ENCODE measurements at places on chromosomes 2 and 18. TPM values are rescaled to one million over a fixed set of nuclear protein-coding genes. Genes with fewer than 3 reads are reported as not detected.

The TMEM182 gene
- 4.1 TPM for polyA plus RNA-seq

The CPLX4 gene
- 0.26 TPM for polyA plus RNA-seq

The QPCT gene
- polyA plus RNA-seq: 5.6 TPM

The XPO1 gene
- polyA plus RNA-seq: 108 TPM

The CRYGC gene
- polyA plus RNA-seq: 2.7 TPM

The ALPP gene
- not detected for polyA plus RNA-seq

GRCh38 chr2:156305121-156305520 lies 27.4 kb downstream of the NR4A2 start:
- no peaks in the 10 kb centered on the region for H3K36me3 ChIP-seq
- H3K4me3 ChIP-seq: no peak overlapping the region
- H3K27me3 ChIP-seq: no peaks in the 10 kb centered on the region
- no peak overlapping the region for H3K27ac ChIP-seq

- no peaks in the 10 kb centered on the region for H3K36me3 ChIP-seq
- H3K27me3 ChIP-seq: no peaks in the 10 kb centered on the region
- DNase-seq: no peak
- H3K4me3 ChIP-seq: no peak overlapping the region
These were observed 350.3 kb downstream of the LRATD1 start for GRCh38 chr2:14982790-14983189.

DNA sequence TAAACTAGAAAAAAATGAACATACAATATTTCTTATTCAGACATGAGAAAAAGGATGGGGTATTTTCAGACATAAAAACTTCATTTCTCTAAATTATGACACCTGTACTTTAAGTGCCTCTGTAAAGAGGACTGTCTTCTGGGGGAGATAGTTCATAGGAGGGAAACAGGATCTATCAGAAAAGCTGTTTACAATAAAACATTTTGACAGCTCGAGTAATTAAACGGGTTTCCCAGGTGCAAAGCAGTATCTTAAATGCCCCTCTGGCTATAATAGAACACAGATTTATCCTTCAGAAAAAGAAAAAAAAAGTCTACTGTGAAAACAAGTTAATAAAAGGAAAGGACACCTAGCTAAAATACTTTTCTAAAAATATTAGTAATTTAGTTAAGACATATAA lies 311.4 kb upstream of the UBE2E3 start:
- H3K27me3 ChIP-seq: no peaks in the 10 kb centered on the region
- no peaks in the 10 kb centered on the region for H3K36me3 ChIP-seq
- no peaks in the 10 kb centered on the region for H3K4me1 ChIP-seq
- H3K27ac ChIP-seq: no peak overlapping the region
- no peak overlapping the region for H3K4me3 ChIP-seq

GRCh38 chr2:240705204-240705791 lies 13.6 kb downstream of the AQP12A start:
- no peak overlapping the region for H3K4me3 ChIP-seq
- no peaks in the 10 kb centered on the region for H3K36me3 ChIP-seq
- DNase-seq: no peak
- no peaks in the 10 kb centered on the region for H3K27me3 ChIP-seq
- no peak overlapping the region for H3K27ac ChIP-seq

DNA sequence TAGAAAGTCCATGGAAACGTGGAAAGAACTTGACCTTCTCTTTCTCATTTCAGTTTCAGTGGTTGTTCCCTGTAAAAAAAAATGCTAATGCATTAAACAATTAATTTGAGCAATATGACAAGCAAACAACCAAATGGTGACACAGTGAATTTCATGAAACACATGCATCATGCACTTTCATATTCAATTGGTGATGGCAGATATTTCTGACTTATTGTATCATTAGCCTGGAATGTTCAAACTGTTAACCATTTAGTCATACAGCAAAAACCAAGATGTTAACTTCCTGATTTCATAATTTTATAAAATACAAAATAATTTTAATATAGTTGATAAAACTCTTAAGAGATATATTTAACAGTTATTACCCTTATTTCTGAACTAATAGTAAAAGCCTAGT lies 85.5 kb downstream of the SCN1A start:
- no peaks in the 10 kb centered on the region for H3K4me1 ChIP-seq
- H3K36me3 ChIP-seq: no peaks in the 10 kb centered on the region
- H3K27ac ChIP-seq: no peak overlapping the region
- no peaks in the 10 kb centered on the region for H3K27me3 ChIP-seq
- no peak overlapping the region for H3K4me3 ChIP-seq

- no peak overlapping the region for H3K4me3 ChIP-seq
- H3K27ac ChIP-seq: no peak overlapping the region
- H3K27me3 ChIP-seq: no peaks in the 10 kb centered on the region
- no peaks in the 10 kb centered on the region for H3K36me3 ChIP-seq
- DNase-seq: no peak
These were observed 264.5 kb downstream of the SOCS6 start for GRCh38 chr18:70553245-70553935.

DNA sequence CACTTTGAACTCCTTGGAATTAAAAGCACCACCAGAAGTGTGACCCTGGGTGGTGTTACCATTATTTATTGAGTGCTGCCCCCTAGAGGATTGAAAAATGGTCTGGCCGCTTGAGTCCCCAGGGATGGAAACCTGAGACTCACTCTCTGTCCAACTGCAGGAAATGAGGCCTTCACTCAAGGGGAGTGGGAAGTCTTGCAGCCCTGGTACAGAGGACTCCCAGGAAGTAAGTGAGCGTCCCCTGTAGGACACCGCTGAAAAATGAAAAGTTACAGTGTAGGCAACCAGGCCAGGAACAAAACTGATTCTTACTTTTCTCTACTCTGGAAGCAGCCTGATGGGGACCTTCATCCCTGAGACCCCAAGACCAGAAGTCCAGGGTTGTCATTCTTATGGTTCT lies 2.2 kb upstream of the NRP2 start:
- no peak overlapping the region for H3K27ac ChIP-seq
- DNase-seq: peak; percentile 69
- H3K4me1 ChIP-seq: peaks cover 3% of the 10 kb centered on the region
- H3K27me3 ChIP-seq: no peaks in the 10 kb centered on the region
- H3K36me3 ChIP-seq: no peaks in the 10 kb centered on the region

- H3K27ac ChIP-seq: no peak overlapping the region
- H3K4me3 ChIP-seq: no peak overlapping the region
- peaks cover 7% of the 10 kb centered on the region for H3K4me1 ChIP-seq
- H3K27me3 ChIP-seq: no peaks in the 10 kb centered on the region
- no peaks in the 10 kb centered on the region for H3K36me3 ChIP-seq
These were observed 3.2 kb downstream of the CD207 start for GRCh38 chr2:70832386-70832785.

DNA sequence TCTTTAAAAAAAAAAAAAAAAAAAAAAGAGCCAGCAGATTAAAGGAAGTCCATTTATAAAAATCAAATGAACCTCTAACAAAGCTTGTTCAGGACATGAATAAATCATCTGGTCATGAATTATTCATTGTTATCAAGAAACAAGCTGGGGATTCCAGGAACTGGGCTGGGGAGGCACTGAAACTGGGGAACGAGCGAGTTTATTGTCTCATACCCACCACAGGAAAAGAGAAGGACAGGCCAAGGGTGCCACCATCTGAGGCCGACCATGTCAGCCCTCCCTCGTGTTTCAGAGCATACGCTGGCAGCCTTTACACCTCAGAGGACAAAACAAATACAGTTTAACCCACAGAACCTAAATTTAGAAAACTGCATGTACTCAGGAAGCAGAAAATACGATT lies 164.2 kb downstream of the VWC2L start:
- H3K36me3 ChIP-seq: no peaks in the 10 kb centered on the region
- H3K4me3 ChIP-seq: no peak overlapping the region
- no peak overlapping the region for H3K27ac ChIP-seq
- DNase-seq: no peak
- no peaks in the 10 kb centered on the region for H3K4me1 ChIP-seq
- no peaks in the 10 kb centered on the region for H3K27me3 ChIP-seq

- DNase-seq: no peak
- H3K36me3 ChIP-seq: no peaks in the 10 kb centered on the region
- H3K4me3 ChIP-seq: no peak overlapping the region
- H3K27ac ChIP-seq: peak overlapping the region; percentile 32
- peaks cover 4% of the 10 kb centered on the region for H3K4me1 ChIP-seq
These were observed 50.3 kb downstream of the RPL37A start for GRCh38 chr2:216548901-216549331.

DNA sequence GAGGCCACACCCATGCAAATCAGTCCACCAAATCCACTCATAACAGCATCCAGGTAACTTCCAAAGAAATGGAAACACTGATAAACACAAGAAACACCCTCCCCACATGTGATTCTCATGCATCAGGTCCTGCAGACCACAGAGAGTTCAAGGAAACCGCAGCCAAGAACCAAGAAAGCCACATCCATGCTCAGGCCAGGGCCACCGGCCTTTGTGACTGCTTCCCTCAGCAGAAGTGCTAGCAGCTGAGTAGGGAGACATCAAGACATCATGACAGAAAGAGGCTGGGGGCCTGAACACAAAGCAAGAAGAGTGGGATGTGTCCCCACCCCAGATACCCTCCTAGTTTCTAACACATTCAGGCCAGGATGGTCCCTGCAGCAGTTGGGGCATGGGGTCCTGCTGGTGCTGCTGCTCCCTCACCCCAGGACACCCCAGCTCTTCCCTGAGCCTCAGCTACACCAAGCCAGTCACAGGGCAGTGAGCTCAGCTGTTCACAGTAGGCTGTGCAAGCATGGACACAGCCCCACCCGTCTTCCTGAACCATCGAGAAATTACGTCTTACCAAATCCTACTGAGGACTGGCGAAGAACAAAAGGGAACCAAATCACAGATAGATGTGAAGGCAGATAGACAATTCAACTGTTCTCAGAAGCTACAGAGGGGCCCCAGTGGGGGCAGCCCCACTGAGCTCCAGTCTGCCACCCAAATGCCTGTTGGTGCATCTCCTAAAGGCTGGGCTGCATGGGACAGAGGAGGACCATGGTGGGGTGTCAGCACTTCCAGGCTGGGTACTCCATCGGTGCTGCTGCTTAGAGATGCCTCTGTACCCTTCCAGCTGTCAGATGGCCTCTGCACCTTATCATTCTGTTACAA lies 60.9 kb downstream of the HDAC4 start:
- peaks cover 11% of the 10 kb centered on the region for H3K4me1 ChIP-seq
- no peak for DNase-seq
- H3K36me3 ChIP-seq: no peaks in the 10 kb centered on the region
- H3K27me3 ChIP-seq: no peaks in the 10 kb centered on the region
- H3K4me3 ChIP-seq: no peak overlapping the region
- no peak overlapping the region for H3K27ac ChIP-seq

GRCh38 chr18:23226930-23227725 lies 91.8 kb downstream of the CABLES1 start:
- DNase-seq: no peak
- no peaks in the 10 kb centered on the region for H3K36me3 ChIP-seq
- H3K27me3 ChIP-seq: no peaks in the 10 kb centered on the region
- H3K4me1 ChIP-seq: peaks cover 4% of the 10 kb centered on the region

- no peak overlapping the region for H3K27ac ChIP-seq
- no peaks in the 10 kb centered on the region for H3K27me3 ChIP-seq
- H3K4me1 ChIP-seq: no peaks in the 10 kb centered on the region
- no peak overlapping the region for H3K4me3 ChIP-seq
- no peak for DNase-seq
These were observed 30.2 kb upstream of the LONRF2 start for GRCh38 chr2:100352521-100352920.

- no peak overlapping the region for H3K27ac ChIP-seq
- no peaks in the 10 kb centered on the region for H3K27me3 ChIP-seq
- no peaks in the 10 kb centered on the region for H3K36me3 ChIP-seq
- H3K4me1 ChIP-seq: peaks cover 6% of the 10 kb centered on the region
- H3K4me3 ChIP-seq: no peak overlapping the region
These were observed 46.2 kb upstream of the SERPINE2 start for GRCh38 chr2:224085246-224085645.

DNA sequence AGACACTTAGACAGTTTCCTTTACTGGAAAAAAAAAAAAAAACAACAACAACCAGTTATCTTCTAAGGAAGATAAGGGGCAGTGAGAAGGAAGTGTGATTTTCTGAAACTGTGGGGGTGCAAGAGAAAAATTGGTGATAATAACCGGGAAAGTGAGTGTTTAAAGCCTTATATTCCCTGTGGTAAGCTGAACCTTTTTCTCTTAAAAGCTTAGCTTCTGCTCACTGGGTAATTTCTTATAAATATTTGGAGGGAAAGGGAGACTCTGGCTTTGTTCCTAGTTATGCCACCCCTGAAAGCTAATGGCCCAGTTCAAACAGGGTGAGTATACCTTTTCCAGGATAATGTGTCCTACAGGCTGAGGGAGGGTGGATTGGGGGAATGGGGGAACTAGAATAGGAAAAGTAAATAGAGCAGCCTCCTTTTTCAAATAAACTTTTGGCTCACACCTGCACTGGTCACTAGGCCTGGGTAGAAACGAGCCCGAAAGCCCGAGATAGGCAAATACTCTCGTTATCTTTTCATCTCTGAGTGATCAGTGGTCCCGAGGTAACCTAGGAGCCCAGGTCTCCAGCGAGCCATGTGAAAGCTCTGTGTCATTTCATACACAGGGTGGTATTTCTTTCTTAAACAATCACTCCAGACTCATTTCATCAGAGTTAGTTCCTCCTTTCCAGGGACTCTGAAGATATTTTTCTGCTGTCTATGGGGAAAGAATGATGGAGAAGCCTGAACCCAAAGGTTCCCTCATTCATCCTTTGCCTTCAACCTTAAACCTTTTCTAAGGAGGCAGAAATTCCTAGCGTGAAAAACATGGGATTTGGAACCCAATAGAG lies 15.5 kb upstream of the SRBD1 start:
- no peak overlapping the region for H3K27ac ChIP-seq
- H3K27me3 ChIP-seq: no peaks in the 10 kb centered on the region
- H3K4me3 ChIP-seq: no peak overlapping the region
- no peaks in the 10 kb centered on the region for H3K4me1 ChIP-seq

GRCh38 chr2:131584940-131585339 lies 57.3 kb downstream of the CCDC74A start:
- H3K36me3 ChIP-seq: no peaks in the 10 kb centered on the region
- H3K27me3 ChIP-seq: no peaks in the 10 kb centered on the region
- DNase-seq: no peak
- no peak overlapping the region for H3K27ac ChIP-seq
- H3K4me1 ChIP-seq: no peaks in the 10 kb centered on the region

DNA sequence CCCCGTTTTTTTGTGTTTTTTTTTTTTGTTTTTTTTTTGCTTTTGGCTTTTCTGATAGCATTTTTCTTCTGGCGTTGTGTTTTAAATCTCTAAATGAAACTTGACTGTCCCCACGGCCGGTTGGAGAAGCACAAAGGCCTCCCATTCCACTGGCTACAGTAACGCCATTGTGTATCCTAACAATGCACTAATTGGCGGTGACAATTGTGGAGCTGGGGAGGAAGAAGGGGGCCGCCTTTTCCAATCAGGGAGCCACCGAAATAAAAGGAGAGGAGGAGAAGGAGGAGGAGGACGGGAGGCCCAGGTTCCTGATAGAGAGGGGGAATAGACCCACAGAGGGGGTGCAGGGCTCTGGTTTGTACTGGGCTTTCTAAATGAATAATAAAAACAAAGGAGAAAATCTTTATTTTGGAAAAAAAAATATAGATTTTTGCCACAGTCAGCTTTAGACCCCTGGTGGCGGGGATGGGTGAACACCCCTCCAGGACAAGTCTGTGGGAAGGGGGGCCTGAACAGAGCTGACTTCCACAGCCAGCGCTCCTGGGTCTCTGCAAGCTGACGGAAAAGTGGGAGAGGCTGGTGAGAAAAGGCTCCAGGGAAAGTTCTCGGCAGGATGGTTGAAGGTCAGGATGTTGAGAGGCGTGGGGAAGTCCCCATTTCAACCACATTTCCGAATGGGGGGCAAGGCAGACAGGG lies 43.7 kb upstream of the FZD5 start:
- DNase-seq: no peak
- H3K27ac ChIP-seq: no peak overlapping the region

GRCh38 chr18:10565835-10566234 lies 40.0 kb downstream of the NAPG start:
- no peaks in the 10 kb centered on the region for H3K36me3 ChIP-seq
- no peaks in the 10 kb centered on the region for H3K4me1 ChIP-seq
- no peak for DNase-seq
- H3K4me3 ChIP-seq: no peak overlapping the region
- H3K27me3 ChIP-seq: no peaks in the 10 kb centered on the region
- H3K27ac ChIP-seq: no peak overlapping the region

All from testis (tissue), 5 donors.